ENCODE measurements at places on chromosomes 16 and 17.

GRCh38 chr16:89761304-89761922 lies 40.1 kb downstream of the ZNF276 start:
- DNase-seq: no peak

GRCh38 chr17:19703106-19703827 lies 13.1 kb downstream of the SLC47A2 start:
- no peak for DNase-seq

DNA sequence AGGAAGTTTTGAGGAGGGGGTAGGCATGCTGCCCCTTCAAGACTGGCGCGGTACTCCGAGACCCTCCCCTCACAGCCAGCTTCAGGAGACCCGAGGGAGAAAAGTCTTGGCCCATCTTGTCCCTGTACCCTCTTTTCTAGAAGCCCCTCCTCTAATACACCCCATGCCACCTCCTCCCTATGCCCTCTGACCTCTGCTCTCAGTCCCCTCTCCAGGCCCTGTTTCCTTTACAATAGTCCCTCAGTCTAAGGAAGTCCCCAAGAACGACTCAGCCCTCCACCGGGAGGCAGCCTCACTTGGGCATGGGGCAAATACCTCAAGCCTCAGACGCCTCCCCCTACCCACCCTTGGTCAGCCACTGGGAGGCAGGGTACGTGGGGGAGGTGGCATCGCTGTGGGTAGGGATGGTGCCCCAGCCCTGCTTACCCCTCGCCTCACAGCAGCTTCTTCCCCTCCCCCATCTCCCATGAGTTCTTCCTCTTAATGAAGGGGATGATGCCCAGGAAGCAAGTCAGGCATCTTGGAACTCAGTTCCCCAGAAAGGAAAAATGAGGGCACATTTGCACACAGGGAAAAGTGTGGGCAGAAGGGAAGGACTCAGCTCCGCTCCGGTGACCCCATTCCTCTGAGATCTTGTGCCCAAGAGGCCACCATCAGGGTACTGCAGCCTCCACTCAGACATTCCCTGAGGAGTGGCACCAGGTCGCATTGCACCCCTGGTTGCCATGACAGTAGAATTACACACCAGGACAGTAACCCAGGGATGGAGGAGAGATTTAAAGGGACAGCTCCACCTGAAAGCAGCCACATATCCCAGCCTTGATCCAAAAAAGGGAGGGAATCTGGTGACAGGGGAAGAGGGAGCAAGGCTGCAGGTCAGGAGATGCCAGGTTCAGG lies 6.2 kb downstream of the MPP2 start:
- no peak for DNase-seq

GRCh38 chr17:80986816-80987475 lies 4.7 kb upstream of the CHMP6 start:
- no peak for DNase-seq

DNA sequence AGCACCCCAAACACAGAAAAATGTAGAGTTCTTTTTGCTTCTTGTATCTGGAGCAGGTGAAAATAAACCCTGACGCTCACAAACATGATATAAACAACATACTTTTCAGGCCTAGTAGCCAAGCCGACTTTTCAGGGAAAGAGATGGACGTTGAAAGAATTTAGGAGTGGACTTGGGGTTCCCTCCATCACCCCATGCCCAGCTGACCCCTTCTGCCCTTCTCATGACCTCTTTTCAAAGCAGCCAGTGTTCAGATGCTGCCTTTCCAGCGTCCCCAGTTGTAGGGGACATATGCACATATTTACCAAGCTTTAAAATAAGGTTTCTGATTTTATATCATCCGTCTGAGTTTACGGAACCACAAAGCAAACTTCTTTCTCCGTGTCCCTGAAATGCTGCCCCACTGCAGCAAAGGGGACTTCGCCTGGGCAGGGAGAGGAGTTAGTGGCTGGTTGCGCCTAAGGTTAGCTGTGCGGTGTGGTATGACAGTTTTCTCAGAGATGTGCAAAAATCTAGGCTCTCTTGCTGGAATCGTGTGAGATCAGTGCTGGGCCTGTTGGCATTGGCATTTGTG lies 235.5 kb downstream of the MRTFB start:
- no peak for DNase-seq

- no peak for DNase-seq
These were observed 138.8 kb upstream of the CRHR1 start for GRCh38 chr17:45645330-45645729.

- no peak for DNase-seq
These were observed 35.0 kb upstream of the CLEC18B start for GRCh38 chr16:74456290-74456625.

- no peak for DNase-seq
These were observed 178.5 kb upstream of the RPL38 start for GRCh38 chr17:74024871-74025531.

- DNase-seq: no peak
These were observed 23.6 kb upstream of the FZD2 start for GRCh38 chr17:44533533-44534246.

- DNase-seq: no peak
These were observed 1.4 kb upstream of the ABR start for GRCh38 chr17:1180958-1181752.

- no peak for DNase-seq
These were observed 561.8 kb downstream of the TOX3 start for GRCh38 chr16:51985126-51985525.

GRCh38 chr17:69485901-69486643 lies 71.6 kb downstream of the MAP2K6 start:
- DNase-seq: no peak

DNA sequence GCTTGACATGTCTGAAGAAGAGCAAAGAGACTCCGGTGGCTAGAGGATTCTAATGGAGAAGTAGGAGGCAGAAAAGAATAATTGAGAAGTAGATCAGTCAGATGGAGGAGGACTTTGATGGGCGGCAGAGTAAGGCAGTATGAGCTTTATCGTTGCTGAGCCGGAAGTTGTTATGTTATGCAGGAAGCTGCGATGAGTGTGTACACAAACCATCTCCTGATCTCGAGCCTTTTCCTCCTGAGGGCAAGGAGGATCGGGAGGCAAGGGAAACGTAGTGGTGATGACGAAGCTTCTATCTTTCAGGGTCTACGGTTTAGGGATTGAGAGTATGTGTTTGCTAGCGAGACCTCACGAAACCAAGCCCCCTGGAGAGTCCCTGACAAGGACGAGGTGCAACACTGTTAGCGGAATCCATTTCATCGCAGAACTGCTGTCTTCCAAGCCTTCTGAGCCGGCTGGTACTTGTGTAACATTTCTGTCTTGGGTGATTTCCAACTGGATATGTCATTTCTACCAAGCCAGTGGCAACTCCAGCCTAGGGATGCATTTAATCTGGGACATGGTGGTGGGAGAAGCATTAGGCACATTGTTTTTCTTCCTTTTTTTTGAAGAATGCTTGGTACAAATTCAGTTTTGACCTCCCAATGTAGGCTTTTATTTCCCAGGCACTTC lies 45.5 kb downstream of the RBFOX1 start:
- no peak for DNase-seq

DNA sequence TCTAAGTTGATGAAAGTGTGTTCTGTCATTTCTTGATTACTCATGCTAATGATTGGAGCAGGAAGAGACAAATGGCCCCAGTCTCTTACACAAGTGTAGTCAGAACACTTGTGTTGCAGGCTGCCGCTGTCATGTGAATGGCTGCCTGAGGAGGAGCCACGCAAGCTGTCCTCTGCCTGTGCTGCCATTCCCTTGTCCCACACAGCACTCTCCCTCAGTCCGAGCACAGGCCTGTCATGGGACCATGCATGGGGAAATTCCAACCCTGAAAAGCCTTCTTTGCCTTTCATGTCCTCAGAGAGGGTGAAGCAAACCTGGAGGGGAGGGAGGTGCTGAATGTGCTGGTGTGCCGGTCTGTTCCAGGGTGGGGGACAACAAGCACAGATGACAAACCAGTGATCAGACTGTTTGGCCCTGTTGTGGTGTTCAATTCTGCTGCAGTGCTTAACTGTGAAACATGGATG lies 109.4 kb downstream of the MRTFB start:
- DNase-seq: no peak

- DNase-seq: no peak
These were observed 26.3 kb downstream of the WSB1 start for GRCh38 chr17:27320222-27320560.

GRCh38 chr16:15398618-15399316 lies 3.2 kb downstream of the MPV17L start:
- DNase-seq: no peak

DNA sequence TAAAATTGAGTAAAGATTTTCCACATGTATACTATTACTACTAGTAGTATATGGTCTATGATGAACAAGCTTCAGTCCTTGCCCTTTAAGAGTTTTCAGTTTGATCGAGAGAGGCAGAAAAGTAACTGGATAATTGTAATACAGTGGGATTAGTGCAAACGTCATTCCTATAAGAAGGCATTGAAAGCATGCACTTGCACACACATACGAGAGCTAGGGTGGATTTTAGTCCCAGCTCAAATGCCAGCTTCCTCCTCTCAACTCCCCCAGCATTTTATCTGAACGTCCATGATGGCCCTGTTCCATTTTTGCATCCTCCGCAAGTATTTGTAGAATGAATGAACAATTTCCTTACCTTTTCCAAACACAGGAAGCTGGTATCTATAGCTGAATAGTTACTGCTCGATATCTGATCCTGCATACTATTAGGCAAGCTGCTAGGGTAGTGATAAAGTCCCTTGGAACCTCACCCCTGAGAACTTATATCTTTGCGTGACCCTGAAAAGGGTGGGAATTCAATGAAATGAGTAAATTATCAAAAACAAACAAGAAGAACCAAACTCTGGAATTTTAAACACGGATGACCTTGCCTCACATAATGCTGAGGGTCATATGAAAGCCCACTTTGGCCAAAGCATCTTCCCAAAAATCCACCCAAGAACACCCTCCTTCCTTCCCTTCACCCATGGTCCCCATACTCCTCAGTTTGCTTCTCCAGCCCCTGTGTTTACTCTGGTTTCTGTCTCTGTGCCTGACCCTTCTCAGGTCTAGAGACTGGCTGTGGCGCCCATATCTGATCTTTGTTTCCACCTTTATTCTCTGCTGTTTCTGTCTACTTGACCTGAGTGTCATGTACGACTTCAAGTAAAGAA lies 60.5 kb downstream of the TMEM100 start:
- DNase-seq: no peak

DNA sequence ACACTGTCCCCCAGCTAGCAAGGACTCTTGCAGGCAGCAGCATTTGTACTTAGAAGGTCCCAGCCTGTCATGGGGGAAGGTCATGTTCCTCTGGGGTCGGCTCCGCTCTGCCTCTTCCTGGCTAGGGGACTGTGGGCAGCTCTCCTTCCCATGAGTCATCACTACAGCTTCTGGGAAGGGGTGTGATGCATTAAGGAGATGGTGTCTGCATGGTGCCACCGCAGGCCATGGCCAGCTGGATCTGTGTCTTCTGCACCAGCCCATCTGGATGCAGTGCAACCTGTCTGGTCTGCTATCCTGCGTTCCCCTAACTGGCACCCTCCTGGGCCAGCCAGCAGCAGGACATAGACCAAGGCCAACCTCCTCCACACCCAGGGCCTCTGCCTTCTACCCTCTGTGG lies 6.3 kb downstream of the STARD3 start:
- no peak for DNase-seq

- no peak for DNase-seq
These were observed 21.6 kb downstream of the VASN start for GRCh38 chr16:4393240-4393600.

DNA sequence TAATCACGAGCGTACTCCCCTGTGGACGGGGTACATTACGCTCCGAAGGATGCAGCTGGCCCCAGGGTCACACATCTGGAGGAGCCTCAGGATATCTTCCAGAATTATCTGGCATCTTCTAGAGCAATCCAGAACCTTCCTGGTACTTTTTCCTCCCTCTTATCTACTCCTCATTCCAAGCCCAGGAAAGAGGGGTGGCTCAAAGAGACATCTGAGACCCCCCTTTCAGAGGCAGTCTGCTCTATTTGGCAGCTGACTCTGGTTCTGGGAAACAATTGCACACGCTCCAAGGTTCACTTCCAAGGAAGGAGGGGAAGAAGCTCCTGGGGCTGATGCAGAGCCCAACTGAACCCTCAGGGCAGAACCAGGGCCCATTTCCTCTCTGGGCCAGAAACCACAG lies 14.9 kb downstream of the RBFOX3 start:
- no peak for DNase-seq

GRCh38 chr17:9146064-9146463 lies 124.8 kb downstream of the NTN1 start:
- no peak for DNase-seq
